A549 treated with GW870086 at 1 μM for 4 hours (cell line): ENCODE measurements at places on chromosomes 1 and 21. TPM values are rescaled to one million over a fixed set of nuclear protein-coding genes. Genes with fewer than 3 reads are reported as not detected.

The SPRR5 gene
- not detected in 5 replicates for total RNA-seq

The TMEM82 gene
- not detected in 5 replicates for total RNA-seq

The RGS18 gene
- not detected in 5 replicates for total RNA-seq

The NFASC gene
- total RNA-seq: 0.89 to 1.5 TPM (median 1.1 TPM) in 5 replicates

The AADACL4 gene
- total RNA-seq: not detected in 5 replicates

The CD46 gene
- total RNA-seq: 80.9 to 120 TPM (median 117 TPM) in 5 replicates

The DYNLT4 gene
- total RNA-seq: 0.27 to 1.1 TPM (median 0.80 TPM) in 5 replicates

The INSRR gene
- not detected in 5 replicates for total RNA-seq

The AVPR1B gene
- total RNA-seq: not detected in 5 replicates

The LGR6 gene
- total RNA-seq: 0.31 to 0.79 TPM (median 0.55 TPM) in 5 replicates

The FCRLB gene
- 1.4 to 1.8 TPM (median 1.6 TPM) in 5 replicates for total RNA-seq

The BATF3 gene
- total RNA-seq: 27.0 to 40.0 TPM (median 38.1 TPM) in 5 replicates

The C1QC gene
- total RNA-seq: not detected in 5 replicates

The LCK gene
- total RNA-seq: 0.06 TPM in 1 of 5 replicates, not detected in the others

The LIN28A gene
- 0.03 TPM in 1 of 5 replicates, not detected in the others for total RNA-seq

The HAPLN2 gene
- 0.21 to 0.23 TPM in 2 of 5 replicates, not detected in the others for total RNA-seq

The ILDR2 gene
- 0.01 to 0.03 TPM in 2 of 5 replicates, not detected in the others for total RNA-seq

The S100A2 gene
- 18.8 to 40.7 TPM (median 32.4 TPM) in 5 replicates for total RNA-seq

The GBP2 gene
- 0.71 to 1.1 TPM (median 0.77 TPM) in 5 replicates for total RNA-seq

The KIAA0040 gene
- 0.73 to 0.97 TPM (median 0.78 TPM) in 5 replicates for total RNA-seq

The ROR1 gene
- total RNA-seq: 8.3 to 12.3 TPM (median 10.7 TPM) in 5 replicates

The ALPL gene
- total RNA-seq: 0.24 to 0.57 TPM (median 0.34 TPM) in 5 replicates

The F13B gene
- total RNA-seq: 0.06 to 0.09 TPM (median 0.08 TPM) in 3 of 5 replicates, not detected in the others

The MFSD2A gene
- 4.5 to 6.2 TPM (median 5.5 TPM) in 5 replicates for total RNA-seq

The LRRC40 gene
- 7.5 to 11.2 TPM (median 9.6 TPM) in 5 replicates for total RNA-seq

The SLC16A4 gene
- 26.3 to 41.1 TPM (median 37.0 TPM) in 5 replicates for total RNA-seq

The OR6K3 gene
- total RNA-seq: not detected in 5 replicates

The SLFNL1 gene
- total RNA-seq: 0.07 TPM in 1 of 5 replicates, not detected in the others

The GIPC2 gene
- total RNA-seq: 0.05 TPM in 1 of 5 replicates, not detected in the others

The IGFN1 gene
- total RNA-seq: 0.45 to 0.91 TPM (median 0.64 TPM) in 5 replicates

The CNKSR1 gene
- total RNA-seq: 0.20 to 0.50 TPM (median 0.32 TPM) in 5 replicates

The AZIN2 gene
- 0.62 to 1.1 TPM (median 1.0 TPM) in 5 replicates for total RNA-seq

The STUM gene
- total RNA-seq: not detected in 5 replicates

The FAM163A gene
- not detected in 5 replicates for total RNA-seq

The PCNX2 gene
- 8.5 to 10.5 TPM (median 9.1 TPM) in 5 replicates for total RNA-seq

The TNFRSF8 gene
- total RNA-seq: 0.06 to 0.23 TPM (median 0.11 TPM) in 5 replicates

The ATP1A2 gene
- total RNA-seq: 0.03 to 0.18 TPM (median 0.06 TPM) in 4 of 5 replicates, not detected in the other

The LCE1F gene
- total RNA-seq: not detected in 5 replicates

The ESRRG gene
- not detected in 5 replicates for total RNA-seq

The CATSPER4 gene
- not detected in 5 replicates for total RNA-seq

The DNASE2B gene
- not detected in 5 replicates for total RNA-seq

The KRTAP27-1 gene
- total RNA-seq: not detected in 5 replicates

The KMO gene
- 0.58 to 1.4 TPM (median 0.90 TPM) in 5 replicates for total RNA-seq

The OR10J1 gene
- total RNA-seq: not detected in 5 replicates

The PTPRF gene
- total RNA-seq: 79.0 to 101 TPM (median 91.8 TPM) in 5 replicates

The NUAK2 gene
- 28.8 to 32.2 TPM (median 29.8 TPM) in 5 replicates for total RNA-seq

The CCDC185 gene
- total RNA-seq: 0.06 to 0.14 TPM (median 0.08 TPM) in 3 of 5 replicates, not detected in the others

The CASQ2 gene
- 0.06 TPM in 1 of 5 replicates, not detected in the others for total RNA-seq

The MYOG gene
- not detected in 5 replicates for total RNA-seq

The FALEC gene
- total RNA-seq: 0.32 TPM in 1 of 5 replicates, not detected in the others
